Pancreas (tissue), 10 donors: ENCODE measurements at places on chromosomes 2 and 18. TPM values are rescaled to one million over a fixed set of nuclear protein-coding genes. Genes with fewer than 3 reads are reported as not detected.

CHST9 gene
- 6.0 TPM for total RNA-seq

DNA sequence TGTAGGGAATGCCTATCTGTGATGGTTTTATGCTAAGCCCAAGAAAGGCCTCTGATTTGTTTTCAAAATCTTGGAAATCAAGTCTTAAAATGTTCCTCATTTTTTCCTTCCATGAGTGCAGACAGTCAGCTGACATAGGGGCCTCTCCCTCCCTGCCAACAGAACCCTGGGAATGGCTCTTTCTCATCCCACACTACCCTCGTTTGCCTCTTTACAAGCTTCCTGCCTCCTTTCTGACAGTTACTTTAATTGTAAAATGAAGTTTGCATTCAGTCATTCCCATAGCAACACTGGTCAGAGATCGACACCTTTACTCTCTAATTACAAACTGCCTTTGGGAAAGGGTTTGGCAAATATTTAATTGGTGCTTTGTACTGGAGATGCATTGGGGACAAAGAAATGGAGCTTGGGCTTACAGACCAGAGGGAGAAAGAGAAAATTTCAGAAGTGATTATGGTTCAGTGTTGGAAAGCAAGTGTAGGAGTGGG lies 25.4 kb downstream of the KIF5C start:
- DNase-seq, result no peak

DNA sequence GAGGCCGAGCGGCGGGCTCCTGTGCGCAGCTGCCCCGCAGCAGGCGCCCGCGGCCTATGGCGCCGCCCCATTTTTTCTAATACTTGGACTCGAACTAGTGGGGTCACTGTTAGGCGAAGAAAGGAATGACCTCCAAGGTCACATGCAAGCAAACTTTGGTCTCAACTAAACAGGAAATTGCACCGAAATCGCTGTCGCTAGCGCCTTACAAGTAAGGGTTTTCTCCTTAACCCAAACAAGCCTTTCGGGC lies 339 bp downstream of the ACAA2 start:
- no peak for DNase-seq

DNA sequence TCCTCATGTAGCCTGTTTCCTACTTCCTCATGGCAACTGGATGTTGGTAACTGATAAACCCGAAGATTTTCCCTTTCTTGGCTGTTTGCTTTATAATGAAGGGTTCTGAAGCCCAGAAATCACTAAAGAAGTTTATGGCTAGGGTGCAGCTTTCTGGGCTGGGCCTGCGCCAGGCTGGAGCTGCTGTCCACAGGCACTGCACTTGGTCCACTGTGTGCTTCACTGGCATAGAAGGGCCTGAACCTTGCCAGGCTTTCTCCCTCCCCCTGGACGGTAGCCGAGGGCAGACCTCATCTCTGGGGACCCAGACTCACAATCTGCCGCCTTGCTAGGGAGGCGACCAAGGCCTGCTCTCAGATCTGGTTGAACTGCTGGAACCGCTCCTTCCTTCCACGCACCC lies 133.3 kb upstream of the SPRED2 start:
- no peak for DNase-seq
